ENCODE measurements at places on chromosomes 1 and 21. TPM values are rescaled to one million over a fixed set of nuclear protein-coding genes. Genes with fewer than 3 reads are reported as not detected.

The NES gene
- 66.9 TPM for total RNA-seq

The SLC9C2 gene
- not detected for total RNA-seq

The PDPN gene
- total RNA-seq: 28.7 TPM

The SVBP gene
- 15.8 TPM for total RNA-seq

The BLACAT1 gene
- total RNA-seq: not detected

The IL24 gene
- 0.86 TPM for total RNA-seq

The MCOLN3 gene
- 0.97 TPM for total RNA-seq

The UMODL1 gene
- not detected for total RNA-seq

The AMY2B gene
- total RNA-seq: 3.5 TPM

The LRRIQ3 gene
- total RNA-seq: 0.32 TPM

The LUZP1 gene
- total RNA-seq: 55.3 TPM

The RPS6KA1 gene
- 6.9 TPM for total RNA-seq

The DENND2D gene
- total RNA-seq: 4.3 TPM

The ZBTB7B gene
- total RNA-seq: 15.8 TPM

The SPTA1 gene
- total RNA-seq: not detected

The KCNH1 gene
- total RNA-seq: 14.2 TPM

The CAMK1G gene
- total RNA-seq: 2.6 TPM

Data from fibroblast of villous mesenchyme (primary cell).